Small intestine (tissue), 16 donors: ENCODE measurements at places on chromosomes 4 and X.
A peak's percentile ranks its signal among the peaks of the same experiment; 100 is the strongest.

- DNase-seq: no peak
Observed at GRCh38 chrX:41001327-41001726, 83.9 kb upstream of the USP9X start.

DNA sequence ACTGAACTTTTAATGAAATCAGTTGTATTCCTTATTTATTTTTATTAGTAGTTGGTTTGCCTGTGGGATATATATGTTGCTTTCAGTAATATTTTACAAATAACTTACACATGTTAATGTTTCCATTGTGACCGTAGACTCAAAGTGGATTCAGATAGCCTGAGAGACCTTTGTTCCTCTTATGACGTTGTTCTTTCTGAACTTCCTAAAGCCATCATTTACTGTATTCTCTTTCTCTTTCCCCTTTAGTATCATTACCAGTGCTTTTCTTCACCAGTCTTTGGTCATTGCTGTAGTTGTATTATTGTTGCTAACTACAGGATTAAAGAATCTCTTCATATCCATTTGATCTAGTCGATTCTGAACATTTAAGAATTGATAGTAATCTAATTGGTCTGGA lies 4.3 kb downstream of the STIM2 start:
- peak; percentile 72 for DNase-seq

GRCh38 chr4:137890812-137891211 lies 351.3 kb downstream of the SLC7A11 start:
- DNase-seq: no peak

- no peak for DNase-seq
Observed at GRCh38 chrX:16114611-16115010, 8.8 kb upstream of the GRPR start.

DNA sequence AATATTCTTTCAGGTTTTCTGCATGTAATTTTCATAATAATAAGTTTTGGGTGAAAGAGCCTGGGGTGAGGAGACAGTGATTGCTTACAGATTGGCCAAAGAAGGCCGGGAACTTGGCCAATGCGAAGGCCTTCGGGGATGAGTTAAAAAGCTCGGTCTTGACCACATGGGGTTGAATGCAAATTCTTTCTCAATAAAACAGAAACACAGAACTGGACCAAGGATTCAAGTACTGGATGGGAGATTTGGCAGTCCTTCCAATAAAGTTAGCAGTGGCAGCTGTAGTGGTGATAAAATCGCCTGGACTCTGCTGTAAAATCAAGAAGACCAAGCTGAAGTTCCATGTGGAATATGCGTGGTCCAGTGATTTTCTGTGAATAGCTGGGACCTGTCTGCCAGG lies 282.2 kb upstream of the KLF3 start:
- DNase-seq: no peak

- DNase-seq: no peak
Observed at GRCh38 chrX:152614791-152615190, 22.9 kb upstream of the GABRQ start.

DNA sequence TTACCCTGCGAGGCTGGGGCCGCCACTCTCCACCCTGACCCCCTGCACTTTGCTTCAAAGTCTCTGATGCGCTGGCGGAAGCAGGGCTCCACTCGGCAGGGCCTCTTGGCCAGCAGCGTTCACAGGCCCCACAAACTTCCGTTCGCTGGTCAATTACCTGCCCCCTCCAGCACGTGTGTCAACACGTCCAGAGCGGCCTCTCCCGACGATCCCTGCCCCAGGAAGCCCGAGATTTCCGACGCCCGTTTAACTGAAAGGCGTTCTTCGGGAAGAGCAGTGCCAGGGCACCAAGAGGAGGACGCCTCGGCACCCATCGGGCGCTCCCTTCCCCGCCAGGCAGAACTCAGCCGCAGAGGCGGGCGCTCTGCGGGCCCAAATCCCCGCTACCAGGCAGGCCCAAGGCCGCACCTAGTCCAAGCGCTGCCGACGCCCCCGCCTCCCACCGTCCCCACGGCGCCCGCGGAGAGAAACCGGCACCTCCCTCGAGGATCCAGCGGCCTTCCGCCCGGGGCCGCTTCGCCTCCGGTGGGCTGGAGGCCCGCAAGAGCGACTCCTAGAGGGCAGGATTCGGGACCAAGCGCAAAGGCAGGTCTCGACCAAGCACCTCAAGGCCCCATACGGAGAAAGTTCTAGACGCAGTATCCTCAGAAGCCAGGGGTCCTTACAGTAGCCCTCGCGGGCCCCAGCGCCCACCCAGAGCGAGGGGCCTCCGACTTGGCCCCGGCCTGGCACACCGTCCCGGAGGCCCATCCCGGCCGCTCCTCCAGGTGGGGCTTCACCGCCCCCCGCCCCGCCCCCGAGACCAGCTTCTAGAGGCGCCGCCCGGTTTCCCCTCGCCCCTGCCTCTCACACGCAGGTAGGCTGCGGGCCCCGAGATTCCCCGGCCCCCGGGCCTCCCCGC lies 586 bp downstream of the BCAP31 start:
- peak; percentile 71 for DNase-seq

DNA sequence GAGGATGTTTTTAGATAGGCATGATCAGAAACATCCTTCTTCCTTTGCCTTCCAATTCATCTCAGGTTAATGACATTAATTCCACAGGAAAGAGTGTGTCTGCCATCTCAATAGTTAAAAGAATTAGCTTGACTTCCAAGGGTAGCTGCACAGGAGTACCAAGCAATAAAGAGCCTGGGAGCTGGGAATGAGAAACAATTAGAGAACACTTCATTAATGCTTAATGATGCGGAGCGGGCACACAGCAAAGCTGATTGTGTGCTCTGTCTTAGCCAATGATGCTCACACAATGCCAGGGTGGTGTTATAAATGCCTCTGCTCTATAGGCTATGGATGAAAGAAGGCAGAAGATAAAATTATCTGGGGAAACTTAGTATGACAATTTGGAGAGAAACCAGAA lies 1052.5 kb upstream of the LCORL start:
- no peak for DNase-seq

DNA sequence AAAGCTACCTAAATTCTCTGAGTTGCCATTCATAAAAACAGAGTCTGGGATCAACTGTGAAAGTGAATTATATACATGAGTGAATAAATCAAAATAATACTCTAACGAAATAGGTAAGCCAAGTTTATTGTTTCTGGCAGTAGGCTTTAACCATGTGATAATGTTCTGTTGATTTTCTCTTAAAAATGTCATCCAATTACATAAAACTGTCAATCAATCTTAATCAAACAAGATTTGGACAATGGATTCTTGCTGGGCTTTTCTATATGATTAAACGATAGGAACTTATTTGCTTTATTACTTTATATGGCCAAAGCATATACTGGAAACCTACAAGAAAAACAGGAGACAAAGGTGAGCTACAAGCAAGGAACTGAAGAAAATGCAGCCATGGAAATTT lies 148.8 kb downstream of the INPP4B start:
- no peak for DNase-seq

DNA sequence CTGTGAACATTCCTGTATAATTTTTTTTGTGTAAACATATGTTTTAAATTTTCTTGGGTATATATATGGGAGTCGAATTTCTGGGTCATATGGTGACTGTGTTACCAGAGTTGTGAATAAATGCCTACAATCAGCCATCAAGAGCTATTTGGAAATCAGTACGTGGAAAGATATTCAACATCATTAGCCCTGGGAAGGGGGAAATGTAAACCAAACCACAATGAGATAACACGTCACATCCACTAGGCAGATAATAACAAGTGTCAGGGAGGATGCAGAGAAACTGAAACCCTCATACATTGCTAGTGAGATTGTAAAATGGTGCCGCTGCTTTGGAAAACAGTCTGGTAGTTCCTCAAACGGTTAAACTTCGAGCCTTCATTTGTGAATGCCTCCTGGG lies 43.9 kb downstream of the LUZP4 start:
- DNase-seq: no peak

DNA sequence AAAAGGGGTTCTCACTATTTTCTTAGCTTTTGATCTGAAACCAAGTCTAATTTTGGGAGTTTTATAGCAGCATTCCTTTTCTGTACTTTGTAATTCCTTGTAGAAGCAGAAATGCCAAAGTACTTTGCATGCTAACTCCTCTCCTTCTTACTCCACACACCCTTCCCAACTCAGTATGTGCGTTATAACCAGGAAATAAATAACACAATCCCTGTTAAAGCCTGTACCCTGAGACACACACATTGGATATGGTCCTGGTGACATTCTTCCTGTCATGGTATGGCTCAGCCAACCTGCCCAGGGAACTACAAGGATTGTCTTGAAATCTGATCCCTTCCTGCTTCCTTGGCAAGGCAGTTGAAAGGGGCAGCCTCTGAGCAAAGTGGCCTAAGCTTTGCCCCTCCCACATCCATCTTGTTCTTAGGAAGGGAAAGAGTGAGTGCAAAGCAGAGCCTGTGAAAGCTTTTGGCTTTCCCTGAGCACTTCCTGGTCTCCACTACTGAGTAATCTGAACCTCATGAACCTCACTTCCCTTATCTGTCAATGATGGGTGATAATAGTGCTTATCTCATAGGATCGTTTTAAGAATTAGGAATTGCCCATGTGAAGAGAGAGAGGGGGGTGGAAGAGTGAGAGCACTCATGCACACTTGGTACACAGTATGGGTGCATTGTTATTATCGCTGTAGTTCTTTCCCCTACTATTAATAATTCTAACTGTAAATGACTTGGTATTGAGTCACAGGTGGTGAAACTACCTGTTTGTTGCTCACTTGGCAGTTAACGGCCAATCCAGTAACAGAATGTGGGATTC lies 109.3 kb downstream of the AFF2 start:
- no peak for DNase-seq

- DNase-seq: no peak
Observed at GRCh38 chrX:32501606-32502005, 709.7 kb downstream of the DMD start.

- DNase-seq: peak; percentile 26
Observed at GRCh38 chr4:87240341-87240740, 19.9 kb upstream of the KLHL8 start.

DNA sequence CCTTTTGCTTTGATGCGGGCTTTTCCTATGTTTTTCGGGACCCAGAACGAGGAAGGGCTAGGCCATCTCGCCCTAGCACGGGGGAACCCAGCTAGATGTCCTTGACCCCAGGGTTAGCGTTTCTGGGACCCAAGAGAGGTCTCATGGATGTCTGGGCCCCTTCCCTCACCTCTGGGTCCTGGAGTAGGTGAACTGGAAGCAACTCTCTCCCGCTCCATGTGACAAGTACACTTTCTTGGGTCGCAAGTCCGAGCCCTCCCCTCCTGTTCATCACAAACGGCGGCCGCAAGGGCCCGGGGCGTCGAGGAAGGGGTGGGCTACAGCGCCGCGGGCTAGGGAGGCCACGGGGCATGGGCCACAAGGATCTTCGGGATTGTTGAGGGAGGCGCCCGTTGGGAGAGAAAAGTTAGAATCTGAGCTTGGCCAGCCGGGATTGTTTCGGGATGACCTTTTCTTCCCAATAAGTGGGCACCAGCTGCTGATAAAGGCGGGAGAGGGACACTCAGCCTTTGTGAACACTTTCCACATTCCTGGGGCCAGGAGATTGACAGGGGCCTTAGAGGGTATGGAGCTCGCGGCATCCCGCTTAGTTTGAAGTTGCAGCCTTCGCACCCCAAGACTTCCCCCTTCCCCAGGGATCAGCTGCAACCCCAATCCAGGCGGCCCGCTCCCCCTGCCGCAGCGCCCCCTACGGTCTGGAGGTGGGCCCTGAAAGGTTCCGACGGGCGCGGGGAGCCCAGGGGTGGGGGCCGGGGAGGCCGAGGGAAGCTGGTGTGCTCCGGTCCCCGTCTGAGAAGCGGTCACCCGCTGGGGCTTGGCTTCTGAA lies 136.9 kb upstream of the ZIC3 start:
- no peak for DNase-seq

GRCh38 chr4:152351080-152351479 lies 184.8 kb downstream of the FBXW7 start:
- DNase-seq: no peak

- no peak for DNase-seq
Observed at GRCh38 chr4:54683616-54684346, 26.0 kb downstream of the KIT start.

DNA sequence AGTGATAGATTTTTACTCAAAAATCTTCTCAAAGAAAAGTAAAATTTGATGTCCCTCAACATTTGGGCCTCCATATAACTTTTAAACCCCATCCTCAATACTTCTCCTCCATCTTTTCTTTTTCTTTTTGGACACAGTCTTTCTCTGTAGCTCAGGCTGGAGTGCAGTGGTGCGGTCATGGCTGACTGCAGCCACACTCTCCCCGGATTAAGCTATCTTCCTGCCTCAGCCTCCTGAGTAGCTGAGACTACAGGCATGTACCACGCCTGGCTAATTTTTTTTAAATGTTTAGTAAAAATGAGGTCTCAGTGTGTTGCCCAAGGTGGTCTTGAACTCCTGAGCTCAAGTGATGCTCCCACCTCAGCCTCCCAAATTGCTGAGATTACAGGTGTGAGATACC lies 33.1 kb downstream of the KDM6A start:
- no peak for DNase-seq

GRCh38 chr4:177222781-177223180 lies 86.9 kb upstream of the NEIL3 start:
- no peak for DNase-seq

DNA sequence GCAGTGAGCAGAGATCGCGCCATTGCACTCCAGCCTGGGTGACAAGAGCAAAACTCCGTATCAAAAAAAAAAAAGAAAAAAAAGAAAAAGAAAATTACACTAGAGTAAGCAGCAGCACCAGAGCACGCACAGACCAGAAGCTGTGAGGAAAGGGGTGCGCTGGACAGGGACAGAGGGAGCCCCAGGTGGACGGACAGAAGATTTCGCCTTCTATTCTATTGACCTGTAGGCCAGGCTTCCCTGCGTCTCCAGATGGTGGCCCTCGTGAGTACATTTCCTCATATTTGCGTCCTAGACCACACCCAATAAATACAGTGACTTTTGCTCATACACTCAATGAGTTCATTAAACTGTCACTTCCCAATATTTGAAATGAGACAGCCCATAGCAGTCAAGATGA lies 19.1 kb downstream of the MTNR1A start:
- no peak for DNase-seq

- no peak for DNase-seq
Observed at GRCh38 chr4:22802876-22803275, 110.1 kb downstream of the GBA3 start.

- DNase-seq: no peak
Observed at GRCh38 chr4:31187979-31188378, 467.8 kb downstream of the PCDH7 start.

- no peak for DNase-seq
Observed at GRCh38 chrX:68060506-68061205, 372.6 kb downstream of the OPHN1 start.

GRCh38 chr4:184114431-184114830 lies 103.2 kb downstream of the ENPP6 start:
- no peak for DNase-seq

GRCh38 chr4:94926936-94927335 lies 169.2 kb downstream of the BMPR1B start:
- no peak for DNase-seq

- DNase-seq: no peak
Observed at GRCh38 chrX:153669174-153669890, 4.3 kb downstream of the PNCK start.

DNA sequence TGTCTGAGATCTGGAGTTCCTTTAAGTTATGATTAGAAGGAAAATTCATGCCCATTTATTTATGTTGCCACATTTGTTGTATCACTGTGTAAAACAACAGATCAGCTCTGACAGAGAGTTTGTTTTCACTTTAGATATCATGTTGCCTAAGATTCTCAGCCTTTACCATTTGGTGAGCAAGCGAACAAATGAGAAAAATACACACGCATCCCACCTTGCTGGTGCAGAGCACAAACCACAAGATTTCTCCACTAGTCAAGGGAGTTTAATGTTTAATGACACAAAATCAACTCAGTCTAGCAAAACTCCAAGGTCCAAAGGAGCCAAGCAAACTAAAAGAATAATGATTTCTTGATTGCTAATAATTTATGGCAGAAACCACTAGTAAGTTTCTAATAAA lies 27.7 kb downstream of the FGF5 start:
- DNase-seq: no peak

GRCh38 chr4:86924811-86925210 lies 10.0 kb upstream of the AFF1 start:
- DNase-seq: no peak
